Frontal cortex (tissue), 4 donors: ENCODE measurements at places on chromosomes 16 and 17. TPM values are rescaled to one million over a fixed set of nuclear protein-coding genes. Genes with fewer than 3 reads are reported as not detected.

DNA sequence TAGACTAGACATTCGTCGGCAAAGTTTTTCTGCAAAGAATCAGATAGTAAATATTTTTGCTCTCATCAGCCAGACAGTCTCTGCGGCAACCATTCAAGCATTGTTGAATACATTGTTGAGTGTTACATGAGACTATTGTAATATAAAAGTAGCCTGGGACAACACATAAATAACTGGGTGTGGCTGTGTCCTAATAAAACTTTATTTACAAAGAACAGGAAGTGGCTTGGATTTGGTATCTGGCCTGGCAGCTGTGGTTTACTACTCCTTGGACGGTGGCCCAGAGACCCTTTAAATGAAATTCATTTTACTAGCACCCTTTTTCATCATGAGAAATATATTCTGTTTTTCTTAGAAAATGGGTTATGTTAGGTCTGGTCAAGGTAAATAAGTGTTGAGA is 297.2 kb downstream of the WWOX start:
- no peak for DNase-seq

DNA sequence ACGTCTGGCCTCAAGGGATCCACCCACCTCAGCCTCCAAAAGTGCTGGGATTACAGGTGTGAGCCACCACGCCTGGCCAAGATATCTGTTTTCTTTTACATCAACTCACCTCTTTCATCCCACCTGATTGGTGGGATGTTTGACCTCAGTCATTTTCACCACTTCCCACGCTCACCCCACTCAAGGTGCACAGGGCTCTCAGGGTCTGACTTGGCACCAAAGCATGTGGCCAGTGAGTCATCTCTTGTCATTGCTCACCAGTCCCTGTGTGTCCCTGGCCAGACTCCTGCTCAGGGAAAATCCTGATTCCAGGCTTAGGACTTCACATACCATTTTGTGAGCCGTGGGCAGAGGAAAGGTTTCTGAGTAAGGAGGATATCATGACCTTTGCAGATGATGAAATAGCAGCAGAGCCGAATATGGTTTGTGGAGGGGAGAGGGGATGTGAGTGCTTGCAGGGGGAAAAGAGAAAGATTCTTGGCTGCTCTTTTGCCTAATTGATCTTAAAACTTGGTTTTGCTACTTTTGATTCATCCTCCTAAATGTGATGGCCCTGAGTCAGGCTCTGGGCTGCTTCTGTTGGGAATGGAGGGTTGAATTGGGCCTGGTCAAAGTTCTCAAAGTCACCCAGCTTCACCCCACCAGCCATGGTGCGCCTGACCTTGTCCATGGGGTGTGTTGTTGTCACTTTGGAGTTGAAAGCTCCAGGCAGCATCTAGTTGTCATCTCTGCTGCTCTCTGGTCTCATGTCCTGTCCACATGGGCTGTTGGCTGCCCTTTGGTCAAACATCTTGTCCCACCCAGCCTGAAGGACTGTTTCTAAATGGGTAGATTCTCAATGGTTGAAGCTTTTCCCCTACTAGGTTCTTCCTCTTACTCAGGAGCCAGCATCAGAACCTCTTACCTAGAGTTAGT is 6.0 kb upstream of the KCNH6 start:
- no peak for DNase-seq

CBFA2T3 gene
- 0.82 TPM for total RNA-seq

- DNase-seq, result no peak
These were observed 5.7 kb downstream of the SULT1A1 start for GRCh38 chr16:28604186-28604565.

GRCh38 chr16:68444056-68444657 is 4.2 kb downstream of the SMPD3 start:
- DNase-seq, result no peak

TPSG1 gene
- not detected for total RNA-seq

GRCh38 chr17:74784125-74784810 is 8.1 kb upstream of the NAT9 start:
- DNase-seq, result no peak

HBQ1 gene
- total RNA-seq, result 6.9 TPM

GRCh38 chr17:58507123-58507634 is 7.3 kb downstream of the MTMR4 start:
- DNase-seq, result no peak

DNA sequence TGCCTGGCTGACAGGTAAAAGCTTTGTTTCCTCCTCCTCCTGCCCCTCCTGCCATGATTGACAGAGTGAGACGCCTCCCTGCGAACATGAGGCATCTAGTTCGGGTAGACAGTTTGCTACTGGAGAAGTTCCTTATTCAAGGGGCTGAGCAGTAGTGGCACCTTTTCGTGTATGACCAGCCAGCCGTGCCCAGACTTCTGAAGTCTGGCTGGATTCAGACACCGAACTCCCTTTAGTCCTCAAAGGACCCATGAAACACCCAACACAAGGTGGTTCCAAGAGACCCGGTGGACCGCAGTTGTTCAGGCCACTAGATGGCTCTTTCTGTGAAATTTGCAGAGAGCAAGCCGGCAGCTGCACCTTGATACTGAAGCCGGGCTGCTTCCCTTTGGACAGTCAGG is 192.8 kb downstream of the XYLT1 start:
- no peak for DNase-seq

DNA sequence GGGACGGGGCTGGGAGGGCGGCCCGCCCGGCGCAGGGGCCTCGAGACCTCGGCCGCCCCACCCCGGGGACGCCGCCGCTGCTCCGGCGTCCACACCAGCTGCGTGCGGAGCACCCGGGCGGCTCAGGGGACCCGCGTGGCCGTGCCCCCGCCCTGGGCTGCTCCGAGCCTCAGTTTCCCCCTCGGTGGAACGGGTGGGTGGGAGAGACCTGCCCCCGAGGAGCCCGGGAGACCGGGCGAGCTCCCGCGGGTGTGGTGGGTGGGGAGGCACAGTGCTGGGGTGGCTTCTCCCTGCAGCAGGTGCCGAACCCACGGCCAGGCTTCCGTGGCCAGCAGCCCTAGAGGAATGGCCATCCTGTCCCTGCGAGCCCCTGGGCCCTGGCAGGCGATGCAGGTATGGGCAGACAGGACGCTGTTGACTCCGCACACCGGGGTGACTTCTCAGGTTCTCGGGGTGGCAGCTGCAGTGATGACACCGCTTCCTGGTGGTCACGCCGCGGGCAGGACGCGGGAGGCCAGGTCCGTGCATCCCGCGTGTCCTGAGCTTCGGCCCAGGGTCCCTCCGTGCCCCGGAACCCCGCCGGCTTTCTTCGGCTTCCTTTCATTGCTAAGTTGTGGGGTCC is 677 bp downstream of the DEF8 start:
- no peak for DNase-seq

DNA sequence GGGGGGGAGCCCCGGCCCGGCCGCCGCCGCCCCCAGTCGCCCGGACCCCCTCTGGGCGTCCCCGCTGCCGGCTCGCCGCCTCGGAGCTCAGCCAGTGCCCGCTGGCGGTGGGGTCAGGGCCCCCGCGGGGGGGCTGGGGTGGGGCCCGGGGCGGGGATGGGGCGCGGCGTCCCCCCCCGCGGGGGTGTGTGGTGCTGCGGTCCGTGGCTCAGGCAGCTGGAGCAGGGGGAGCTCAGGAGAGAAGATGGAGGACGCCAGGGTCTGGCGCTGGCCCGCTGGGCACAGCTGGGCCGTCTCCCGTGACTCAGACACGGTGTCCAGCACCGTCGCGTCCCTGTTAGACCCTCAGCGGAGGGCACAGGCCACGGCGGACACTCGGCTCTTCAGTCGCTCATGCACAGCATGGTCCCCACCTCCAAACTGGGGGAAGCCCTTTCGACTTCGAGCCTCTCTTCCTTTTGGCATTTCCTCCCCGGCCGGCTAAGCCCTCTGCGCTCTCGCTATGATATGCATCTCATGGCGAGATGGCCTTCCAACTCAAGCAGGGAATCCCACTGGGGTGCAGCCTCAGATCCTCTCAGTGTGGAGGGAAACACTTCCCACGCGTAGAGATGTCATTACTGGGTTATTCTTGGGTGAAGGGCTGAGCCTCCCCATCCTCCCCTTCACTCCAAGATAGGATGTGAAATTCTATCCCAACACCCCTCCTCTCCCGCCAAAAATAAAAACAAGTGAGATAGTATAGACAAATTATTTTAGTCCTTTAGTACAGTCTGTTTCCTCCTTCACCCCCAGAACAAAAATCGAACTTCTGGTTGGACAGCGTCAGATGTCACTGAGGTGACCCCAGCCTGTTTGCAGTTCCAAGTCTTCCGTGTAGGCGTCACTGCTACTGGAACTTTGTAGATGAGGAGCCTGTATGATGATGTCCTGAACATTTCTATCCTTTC is 522 bp upstream of the VEZF1 start:
- peak; percentile 81 for DNase-seq

DNA sequence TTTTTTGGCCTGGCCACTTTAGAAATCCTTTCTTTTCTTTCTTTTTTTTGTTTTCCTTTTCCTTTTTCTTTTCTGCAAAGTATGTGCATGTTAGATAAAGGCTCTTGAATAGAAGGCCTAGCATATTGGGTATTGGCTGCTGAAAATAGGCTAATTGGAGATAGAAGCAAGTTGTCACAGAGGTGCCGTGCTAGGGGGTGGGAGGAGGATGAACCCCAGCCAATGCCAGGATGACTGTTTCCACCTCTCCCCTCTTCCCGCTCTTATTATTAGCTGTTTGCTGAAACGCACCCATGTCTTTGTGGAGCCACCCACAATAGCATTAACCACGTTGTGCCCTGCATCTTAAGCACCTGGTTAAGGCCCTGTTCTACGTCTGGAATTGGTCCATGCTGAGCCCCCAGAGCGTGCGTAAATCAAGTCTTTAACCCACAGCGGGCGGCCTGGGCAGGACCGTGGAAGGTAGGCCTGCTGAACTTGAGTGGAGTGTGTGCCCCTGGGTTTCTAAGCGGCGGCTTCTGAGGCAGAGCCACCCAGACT is 123.6 kb downstream of the MSI2 start:
- no peak for DNase-seq

DNA sequence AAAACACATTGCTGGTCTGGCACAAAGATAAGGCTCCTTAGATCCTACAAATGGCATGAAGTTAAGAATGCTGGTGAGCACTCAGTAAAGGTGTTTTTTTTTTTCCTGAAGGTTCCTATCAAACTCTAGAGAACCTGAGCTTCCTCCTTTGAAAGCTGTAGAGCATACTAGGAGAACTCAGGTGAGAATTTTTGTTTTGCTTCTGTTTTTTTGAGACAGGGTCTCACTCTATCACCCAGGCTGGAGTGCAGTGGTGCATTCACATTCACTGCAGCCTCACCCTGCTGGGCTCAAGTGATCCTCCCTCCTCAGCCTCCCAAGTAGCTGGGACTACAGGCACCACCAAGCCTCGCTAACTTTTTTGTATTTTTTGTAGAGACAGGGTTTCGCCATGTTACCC is 21.0 kb upstream of the CIITA start:
- DNase-seq, result no peak

OR1F1 gene
- total RNA-seq, result 0.41 TPM

DNA sequence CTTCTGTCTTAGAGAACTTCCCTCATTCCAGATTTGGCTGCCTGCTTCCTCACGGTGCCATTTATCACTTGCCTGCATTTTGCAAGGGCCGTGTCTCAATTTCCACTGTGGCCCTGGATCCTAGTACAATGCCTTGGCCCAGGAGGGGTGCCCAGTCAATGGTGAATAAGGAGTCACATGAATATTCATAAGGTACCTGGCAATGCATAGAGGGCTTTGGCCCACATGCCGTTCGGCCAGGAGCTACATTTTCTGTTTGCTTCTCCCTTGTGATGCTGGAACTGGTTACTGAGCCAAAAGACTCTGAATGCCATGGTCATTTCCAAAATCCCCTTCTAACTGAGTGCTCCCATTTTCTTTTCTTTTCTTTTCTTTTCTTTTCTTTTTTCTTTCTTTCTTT is 4.8 kb upstream of the PIRT start:
- DNase-seq, result no peak

DNA sequence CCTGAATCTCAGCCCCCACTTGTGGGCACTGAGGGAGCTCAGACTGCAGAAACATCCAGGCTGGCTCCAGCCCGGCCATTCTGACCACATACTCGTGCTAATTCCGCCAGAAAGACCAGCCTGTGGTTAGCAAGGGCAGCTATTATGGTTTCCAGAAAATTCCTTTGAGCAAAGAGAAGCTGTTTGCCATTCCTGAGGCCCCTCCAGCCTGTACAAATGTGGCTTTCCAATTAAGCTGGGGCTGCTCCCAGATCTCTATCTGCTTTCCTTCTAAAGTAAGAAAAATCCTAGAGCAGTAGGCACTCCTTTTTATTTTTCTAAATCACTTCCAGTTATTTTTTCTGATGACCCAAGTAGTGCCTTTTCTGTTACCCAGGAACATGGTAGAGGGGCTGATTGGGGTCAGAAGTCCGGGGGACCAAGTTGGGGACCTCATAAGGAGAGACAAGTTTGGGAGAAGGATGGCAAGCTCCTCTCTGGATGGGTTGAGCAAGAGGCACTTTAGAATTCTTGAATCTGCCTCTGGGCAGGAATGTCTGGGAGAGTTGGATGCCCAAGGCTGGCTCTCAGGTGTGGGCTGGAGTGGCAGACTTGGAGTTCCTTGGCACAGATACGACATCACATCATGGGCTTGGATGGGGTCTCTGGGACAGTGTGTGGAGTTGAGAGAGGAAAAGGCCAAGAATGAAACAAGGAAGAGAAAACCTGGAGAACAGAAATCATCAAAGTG is 83.3 kb upstream of the TNRC6C start:
- no peak for DNase-seq

- no peak for DNase-seq
These were observed 54.1 kb downstream of the CES1 start for GRCh38 chr16:55778757-55779156.

- peak; percentile 73 for DNase-seq
These were observed 20.4 kb upstream of the WDR45B start for GRCh38 chr17:82668631-82669099.

GRCh38 chr16:19507867-19508266 is 14.0 kb downstream of the GDE1 start:
- no peak for DNase-seq

TMED6 gene
- total RNA-seq, result not detected

DNA sequence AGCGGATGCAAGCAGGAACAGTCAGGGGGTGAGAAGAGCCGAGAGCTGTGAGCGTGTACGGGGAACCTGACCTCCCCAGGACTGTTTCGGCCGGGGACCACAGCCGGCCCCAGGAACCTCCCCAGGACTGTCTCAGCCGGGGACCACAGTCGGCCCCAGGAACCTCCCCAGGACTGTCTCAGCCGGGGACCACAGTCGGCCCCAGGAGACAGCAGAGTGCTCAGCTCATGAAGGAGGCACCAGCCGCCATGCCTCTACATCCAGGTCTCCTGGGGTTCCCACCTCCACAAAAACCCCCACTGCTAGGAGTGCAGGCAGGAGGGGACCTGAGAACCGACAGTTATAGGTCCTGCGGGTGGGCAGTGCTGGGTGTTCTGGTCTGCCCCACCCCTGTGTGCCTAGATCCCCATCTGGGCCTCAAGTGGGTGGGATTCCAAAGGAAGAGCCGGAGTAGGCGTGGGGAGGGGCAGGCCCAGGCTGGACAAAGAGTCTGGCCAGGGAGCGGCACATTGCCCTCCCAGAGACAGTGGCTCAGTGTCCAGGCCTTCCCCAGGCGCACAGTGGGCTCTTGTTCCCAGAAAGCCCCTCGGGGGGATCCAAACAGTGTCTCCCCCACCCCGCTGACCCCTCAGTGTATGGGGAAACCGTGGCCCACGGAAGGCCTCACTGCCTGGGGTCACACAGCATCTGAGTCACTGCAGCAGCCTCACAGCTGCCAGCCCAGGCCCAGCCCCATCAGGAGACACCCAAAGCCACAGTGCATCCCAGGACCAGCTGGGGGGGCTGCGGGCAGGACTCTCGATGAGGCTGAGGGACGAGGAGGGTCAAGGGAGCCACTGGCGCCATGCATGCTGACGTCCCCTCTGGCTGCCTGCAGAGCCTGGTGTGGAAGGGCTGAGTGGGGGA is 4.3 kb downstream of the RHBDF1 start:
- DNase-seq, result no peak

KRTAP1-1 gene
- not detected for total RNA-seq

PRSS36 gene
- 1.6 TPM for total RNA-seq
